ENCODE measurements at places on chromosomes 11 and 22.

- no peak for DNase-seq
Measured at GRCh38 chr11:118343981-118344515, at the start of gene CD3G. TSS of gene CD3G (plus strand) at chr11:118344344. CDS start at chr11:118344424, 80 bp downstream.

DNA sequence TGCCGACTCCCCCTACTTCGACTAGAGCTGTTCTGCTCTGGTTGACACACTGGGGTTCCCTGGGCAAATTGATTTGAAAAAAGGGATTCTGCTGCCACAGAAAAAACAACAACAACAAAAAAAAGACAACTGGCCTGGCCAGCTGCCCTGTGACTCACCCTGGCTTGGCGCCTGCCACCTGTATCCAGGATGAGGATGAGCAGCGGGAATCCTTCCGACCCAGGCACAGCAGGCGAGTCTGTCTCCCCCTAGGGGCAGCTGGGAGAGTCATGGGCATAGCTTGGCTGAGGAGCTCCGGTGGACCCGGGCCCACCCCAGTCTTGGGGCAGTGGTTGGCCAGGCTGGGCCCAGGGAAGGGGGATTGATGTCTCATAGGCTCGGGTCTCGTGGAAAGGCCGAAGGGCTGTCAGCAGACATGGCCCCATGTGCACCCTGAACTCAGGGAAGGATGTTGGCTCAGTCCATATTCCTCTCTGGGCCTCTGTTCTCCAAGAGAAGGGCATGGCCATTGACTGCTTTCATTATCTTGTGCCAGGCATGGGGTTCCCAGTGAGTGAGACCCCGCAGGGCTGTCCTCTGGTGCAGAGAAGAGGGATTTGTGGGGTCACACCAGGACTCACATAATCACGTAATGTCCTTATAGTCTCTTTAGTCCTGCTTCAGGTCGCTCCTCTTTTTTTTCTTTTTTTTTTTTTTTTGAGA lies 10.4 kb upstream of the SUN2 start:
- DNase-seq = no peak

DNA sequence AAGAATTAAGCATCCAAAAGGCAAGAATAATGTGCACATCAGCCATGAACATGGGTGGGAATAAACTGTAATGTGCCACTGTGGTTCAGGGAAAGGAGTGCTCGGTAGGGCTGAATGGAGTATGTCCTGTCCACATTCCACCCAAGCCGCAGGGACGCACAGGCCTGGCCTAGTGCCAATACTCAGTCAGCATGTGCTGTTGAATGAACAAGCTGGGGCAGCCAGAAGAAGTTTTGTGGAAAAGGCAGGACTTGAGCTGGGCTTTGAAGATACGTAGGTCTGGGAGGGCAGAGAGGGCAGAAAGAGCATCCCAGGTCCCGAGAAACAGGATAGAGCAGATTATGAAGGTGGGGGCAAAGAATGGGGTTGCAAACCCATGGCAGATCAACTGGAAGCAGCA lies 60.0 kb upstream of the PLET1 start:
- no peak for DNase-seq

DNA sequence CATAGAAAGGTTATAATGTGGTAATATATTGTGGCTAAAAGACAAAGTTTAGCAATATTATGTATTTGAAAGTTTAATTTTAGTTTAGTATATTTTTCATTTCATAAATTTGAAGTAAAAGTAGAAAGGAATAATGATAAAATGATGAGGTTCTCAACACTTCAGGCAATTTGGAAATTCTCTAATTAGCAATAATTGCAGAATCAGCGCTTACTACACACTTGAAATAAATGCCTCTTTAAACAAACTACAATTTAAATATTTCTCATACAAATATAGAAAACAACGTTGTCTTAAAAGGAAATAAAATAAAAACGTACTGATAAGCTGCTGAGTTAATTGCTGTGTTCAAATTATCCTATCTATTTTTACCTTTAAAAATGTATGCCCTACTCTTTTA lies 25.9 kb downstream of the CASP12 start:
- DNase-seq = no peak

DNA sequence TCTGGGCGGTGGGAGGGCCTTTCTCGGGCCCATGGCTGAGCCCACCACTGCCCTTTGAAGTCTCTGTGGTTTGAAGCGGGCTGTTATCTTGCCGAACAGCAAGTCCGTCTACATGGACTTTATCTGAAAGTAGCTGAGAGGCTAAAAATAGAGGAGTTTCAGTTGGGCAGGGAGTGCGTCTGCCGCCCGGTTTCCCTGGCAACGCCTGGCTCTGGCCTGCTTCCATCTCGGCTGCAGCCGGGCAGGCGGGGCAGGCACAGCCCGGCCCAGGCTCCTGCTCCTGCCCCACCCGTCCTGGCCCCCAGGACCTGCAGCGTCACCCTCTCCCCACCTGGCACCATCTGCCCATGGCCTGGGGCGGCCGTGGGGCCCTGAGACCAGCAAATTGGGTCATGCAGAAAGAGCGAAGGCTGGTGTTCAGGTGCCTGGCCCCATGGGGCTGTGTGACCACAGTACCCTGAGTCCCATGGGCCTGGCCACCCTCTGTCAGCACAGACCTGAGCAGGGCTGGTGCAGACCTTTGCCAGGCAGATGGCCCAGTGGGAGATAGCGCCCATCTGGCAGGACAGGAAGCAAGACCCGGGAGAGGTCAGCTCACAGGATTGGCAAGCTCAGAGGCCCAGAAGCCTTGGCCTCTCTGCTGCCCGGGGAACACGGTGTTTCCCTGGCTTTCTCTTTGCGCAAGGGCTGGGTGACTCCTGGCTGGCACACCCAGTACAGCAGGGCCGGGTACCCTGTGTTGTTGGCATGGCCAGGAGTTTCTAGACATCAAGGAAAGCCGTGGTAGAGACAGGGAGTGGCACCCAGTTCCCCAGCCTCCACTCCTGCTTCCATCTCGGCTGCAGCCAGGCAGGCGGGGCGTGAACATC lies 79.1 kb upstream of the KCNQ1OT1 start:
- DNase-seq = peak; percentile 70

GRCh38 chr22:49426618-49427266 lies 400.9 kb downstream of the BRD1 start:
- peak; percentile 37 for DNase-seq
